ENCODE measurements at places on chromosomes 12 and 14.

- no peaks in the 10 kb centered on the region for H3K4me1 ChIP-seq
- H3K27me3 ChIP-seq, result no peaks in the 10 kb centered on the region
- no peak overlapping the region for H3K4me3 ChIP-seq
Measured at GRCh38 chr14:62722406-62722805, 322.9 kb downstream of the KCNH5 start.

DNA sequence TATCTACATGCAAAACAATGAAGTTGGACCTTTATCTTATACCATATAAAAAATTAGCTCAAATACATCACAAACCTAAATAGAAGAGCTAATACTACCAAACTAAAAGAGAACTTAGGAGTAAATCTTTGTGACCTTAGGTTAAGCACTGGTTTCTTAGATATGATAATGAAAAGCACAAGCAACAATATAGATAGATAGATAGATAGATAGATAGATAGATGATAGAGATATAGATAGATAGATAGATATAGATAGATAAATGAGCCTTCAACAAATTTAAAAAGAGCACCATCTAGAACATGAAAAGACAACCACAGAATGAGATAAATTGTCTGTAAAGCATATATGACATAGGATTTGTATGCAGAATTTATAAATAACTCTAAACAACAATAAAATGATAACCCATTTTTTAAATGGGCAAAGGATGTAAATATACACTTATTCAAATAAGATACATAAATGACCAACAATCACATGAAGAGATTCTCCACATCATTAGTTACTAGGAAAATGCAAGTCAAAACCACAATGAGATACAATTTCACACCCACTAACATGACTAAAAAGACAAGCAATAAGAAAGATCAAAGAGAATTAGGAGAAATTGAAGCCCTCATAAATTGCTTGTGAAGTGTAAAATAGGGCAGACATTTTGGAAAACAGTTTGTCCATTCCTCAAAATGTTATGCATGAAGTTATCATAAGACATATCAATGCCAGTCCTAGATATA, 293.7 kb downstream of the BTG1 start:
- H3K4me3 ChIP-seq, result no peak overlapping the region
- H3K36me3 ChIP-seq, result peaks cover 2% of the 10 kb centered on the region
- H3K27me3 ChIP-seq, result no peaks in the 10 kb centered on the region
- no peak overlapping the region for H3K27ac ChIP-seq
- peaks cover 24% of the 10 kb centered on the region for H3K4me1 ChIP-seq

DNA sequence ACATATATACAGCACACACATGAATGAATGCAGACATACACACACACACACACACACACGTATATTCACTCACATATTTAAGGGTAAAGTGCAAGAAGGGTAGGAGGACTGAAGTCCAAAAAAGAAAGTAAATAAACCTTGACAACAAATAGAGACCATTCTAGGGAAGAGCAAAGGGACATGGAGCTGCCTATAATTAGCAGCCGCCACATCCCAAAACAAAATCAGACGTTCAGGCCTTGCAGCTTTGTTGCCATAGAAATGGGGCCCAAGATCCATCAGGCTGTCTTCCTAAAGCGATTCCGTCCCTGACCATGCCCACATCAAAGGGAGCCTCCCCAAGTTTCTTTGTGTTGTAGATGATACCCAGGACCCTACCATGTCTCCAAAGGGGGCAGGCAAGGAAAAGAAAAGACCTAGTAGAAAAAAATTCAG, 703.5 kb upstream of the TBX3 start:
- DNase-seq, result no peak
- H3K4me3 ChIP-seq, result no peak overlapping the region
- no peaks in the 10 kb centered on the region for H3K4me1 ChIP-seq
- H3K27ac ChIP-seq, result no peak overlapping the region
- H3K36me3 ChIP-seq, result no peaks in the 10 kb centered on the region
- H3K27me3 ChIP-seq, result no peaks in the 10 kb centered on the region

- no peak for DNase-seq
- no peak overlapping the region for H3K27ac ChIP-seq
- no peaks in the 10 kb centered on the region for H3K4me1 ChIP-seq
- no peaks in the 10 kb centered on the region for H3K36me3 ChIP-seq
- H3K27me3 ChIP-seq, result no peaks in the 10 kb centered on the region
Measured at GRCh38 chr14:23430723-23431085, 4.8 kb downstream of the MYH7 start.

DNA sequence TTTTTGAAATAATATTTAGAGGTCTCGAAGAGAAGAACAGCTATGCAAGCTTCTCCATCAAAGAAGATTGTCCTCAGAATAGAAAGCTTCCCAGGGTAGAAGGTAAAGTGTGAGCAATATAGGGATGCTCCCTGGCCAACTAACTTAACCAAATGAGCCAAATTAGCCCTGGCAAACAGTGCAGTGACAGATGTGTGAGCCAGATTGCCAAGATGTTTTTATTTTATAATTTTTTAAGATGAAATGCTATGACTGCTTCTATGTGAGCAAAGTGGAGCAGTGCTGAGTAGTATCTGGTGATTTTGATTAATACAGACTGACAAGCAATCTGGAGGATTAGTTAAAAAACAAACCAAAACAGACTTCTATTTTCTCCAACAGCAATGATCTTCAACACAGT, 202.1 kb downstream of the NOVA1 start:
- H3K27ac ChIP-seq, result no peak overlapping the region
- no peak overlapping the region for H3K4me3 ChIP-seq
- H3K27me3 ChIP-seq, result no peaks in the 10 kb centered on the region
- no peaks in the 10 kb centered on the region for H3K36me3 ChIP-seq

GRCh38 chr12:78155546-78155945, 324.9 kb downstream of the NAV3 start:
- no peak overlapping the region for H3K27ac ChIP-seq
- no peaks in the 10 kb centered on the region for H3K4me1 ChIP-seq
- no peak overlapping the region for H3K4me3 ChIP-seq
- H3K27me3 ChIP-seq, result no peaks in the 10 kb centered on the region
- no peaks in the 10 kb centered on the region for H3K36me3 ChIP-seq

DNA sequence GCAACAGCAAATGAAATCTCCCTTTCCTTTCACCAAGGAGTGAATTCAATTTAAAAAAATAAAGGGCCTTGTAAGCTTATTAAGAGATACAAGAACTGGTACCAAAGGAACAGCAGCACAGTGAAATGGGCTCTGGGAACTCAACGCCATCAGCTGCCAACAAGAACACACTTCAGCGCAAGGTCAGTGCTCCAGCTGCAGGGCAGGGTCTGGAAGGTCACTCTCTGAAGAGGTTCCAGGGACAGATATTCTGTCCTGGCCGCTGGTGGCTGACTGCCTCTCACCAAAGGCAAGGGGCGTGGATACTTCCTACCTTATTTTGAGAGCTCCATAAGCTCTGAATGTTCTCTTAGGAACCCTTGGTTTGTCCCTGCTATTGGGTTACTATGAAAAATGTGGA, 186.6 kb downstream of the CALM1 start:
- no peak for DNase-seq
- no peaks in the 10 kb centered on the region for H3K4me1 ChIP-seq
- no peaks in the 10 kb centered on the region for H3K36me3 ChIP-seq
- no peaks in the 10 kb centered on the region for H3K27me3 ChIP-seq

DNA sequence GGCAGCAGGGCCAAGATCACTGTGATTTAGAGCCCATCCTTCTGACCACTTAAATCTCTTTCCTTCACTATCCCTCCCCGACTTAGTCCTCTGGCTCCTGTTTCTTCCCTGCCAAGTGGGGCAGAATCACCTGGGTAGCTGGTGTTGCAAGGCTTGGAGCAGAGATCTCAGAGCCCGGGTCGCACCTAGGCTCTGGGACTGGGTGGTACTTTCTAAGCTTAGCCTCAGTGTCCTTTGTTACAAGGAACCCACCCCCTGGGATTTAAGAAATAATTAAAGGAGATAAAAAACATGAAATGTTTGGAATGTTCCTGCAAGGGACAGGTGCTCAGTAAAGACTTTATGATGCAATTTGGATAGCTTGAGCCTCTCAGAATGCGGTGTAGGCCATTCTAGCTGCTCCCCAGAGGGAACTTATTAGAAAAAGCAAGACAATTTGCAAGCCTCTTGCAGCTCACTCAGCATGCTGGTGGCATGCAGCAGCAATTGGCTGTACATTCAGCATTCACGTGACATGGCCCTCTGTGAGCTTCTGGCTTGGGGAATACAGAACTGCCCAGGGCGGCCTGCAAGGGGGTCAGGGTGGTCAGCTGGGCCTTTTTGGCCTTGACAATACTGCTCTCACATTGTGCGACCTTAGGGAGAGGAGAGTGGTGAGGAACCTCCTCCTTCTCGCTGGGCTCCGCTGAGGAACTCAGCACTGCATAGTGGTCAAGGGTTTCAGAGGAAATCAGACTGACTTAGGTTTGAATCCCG, 16.8 kb downstream of the C14orf132 start:
- no peak overlapping the region for H3K27ac ChIP-seq
- no peak for DNase-seq
- no peak overlapping the region for H3K4me3 ChIP-seq
- no peaks in the 10 kb centered on the region for H3K36me3 ChIP-seq
- peaks cover 27% of the 10 kb centered on the region for H3K27me3 ChIP-seq
- H3K4me1 ChIP-seq, result no peaks in the 10 kb centered on the region

DNA sequence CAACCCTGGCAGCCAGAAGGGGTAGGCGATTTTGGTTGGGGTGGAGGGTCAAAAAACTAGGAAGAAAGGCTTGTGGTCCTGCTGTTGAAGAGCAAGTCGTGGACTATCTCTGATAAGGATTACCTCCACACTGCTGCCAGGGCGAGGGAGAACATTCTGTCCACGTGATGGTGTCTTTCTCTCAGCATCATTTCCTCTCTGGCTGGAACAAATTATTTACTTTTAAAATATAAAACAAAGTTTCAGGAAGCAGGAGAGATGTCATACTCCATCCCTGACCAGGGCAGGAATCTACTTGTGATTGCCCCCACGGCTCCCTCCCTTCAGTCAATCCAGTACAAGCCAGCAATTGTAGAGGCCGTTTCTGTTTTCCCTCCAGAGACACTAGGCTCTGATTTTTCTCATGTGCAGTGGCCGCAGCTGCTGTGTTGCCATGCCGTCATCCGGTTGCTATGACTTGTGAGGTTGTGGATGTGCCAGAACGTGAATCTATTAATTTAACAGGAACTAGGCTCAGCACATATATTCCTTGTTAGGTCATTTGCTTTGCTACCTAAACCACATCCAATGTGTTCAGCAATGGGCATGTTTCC, 61.5 kb upstream of the PTGR2 start:
- peaks cover 3% of the 10 kb centered on the region for H3K36me3 ChIP-seq
- no peak overlapping the region for H3K4me3 ChIP-seq
- DNase-seq, result no peak
- no peaks in the 10 kb centered on the region for H3K27me3 ChIP-seq

DNA sequence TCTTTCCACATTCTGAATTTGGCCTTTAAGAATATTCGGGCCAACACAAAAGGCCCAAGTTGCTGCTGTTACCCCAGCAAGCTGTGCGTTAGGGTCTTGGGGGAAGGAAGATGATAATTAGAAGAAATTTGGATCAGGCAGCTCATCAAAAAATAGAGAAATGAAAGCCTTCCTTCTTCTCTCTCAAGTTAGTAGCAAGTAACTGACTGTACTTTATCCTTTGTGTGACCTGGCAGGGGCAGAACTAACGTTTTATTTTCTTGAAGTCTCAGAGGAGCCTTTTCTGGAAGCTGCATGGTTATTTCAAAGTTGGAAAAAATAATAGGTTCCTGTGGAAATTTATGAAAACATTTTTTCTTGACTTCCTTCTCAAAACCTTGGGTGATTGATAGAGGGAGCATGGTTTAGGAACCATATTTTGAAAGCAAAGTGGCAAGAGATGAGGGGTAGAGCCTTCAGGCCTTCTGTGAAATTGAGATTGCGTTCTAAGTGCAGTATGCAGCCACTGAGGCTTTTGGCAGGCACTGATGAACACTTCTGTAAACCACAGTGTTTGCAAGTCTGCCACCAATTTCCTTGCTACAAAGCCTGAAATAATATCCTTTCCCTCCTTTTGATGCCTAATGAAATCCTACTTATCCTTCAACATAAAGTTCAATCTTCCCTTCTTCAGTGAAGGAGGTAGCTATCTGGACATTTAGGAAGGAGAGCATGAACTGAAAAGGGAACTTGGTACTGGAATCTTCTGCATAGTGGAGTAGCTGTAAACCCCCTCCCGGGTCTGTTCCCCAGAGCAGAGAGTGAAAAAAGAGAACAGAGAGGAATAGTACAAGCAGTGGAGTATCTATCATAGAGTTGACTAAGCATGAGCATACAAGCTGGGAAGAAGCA, 123.2 kb downstream of the FGD4 start:
- H3K4me1 ChIP-seq, result peaks cover 11% of the 10 kb centered on the region
- DNase-seq, result no peak
- no peak overlapping the region for H3K4me3 ChIP-seq

DNA sequence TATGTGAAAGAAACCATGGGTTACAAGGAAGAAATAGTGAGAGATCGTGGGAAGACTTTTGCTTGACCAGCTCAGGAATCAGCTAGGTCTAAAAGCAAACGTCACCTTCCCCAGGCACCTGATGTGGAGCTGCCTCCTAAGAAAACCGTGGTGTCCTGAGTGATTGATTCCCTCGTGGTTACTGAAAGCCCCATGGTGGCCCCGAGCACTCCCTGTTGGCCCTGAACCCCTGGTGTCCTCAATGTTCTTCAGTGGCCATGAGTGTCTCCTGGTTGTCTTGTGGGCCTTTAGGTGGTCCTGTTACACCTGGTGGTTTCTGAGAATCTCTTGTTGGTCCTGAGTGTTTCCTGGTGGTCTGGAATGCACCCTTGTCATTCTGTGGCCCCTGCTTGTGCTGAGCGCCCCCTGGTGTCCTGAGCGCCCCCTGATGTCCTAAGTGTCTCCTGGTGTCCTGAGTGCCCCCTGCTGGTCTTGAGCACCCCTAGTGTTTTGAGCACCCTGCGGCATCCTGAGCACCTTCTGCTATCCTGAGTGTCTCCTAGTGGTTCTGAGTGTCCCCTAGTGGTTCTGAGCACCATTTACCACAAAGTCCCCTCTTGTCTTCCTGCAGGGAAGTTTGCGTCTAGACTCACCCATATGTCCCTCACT, 518.7 kb downstream of the TMEM121 start:
- no peak overlapping the region for H3K4me3 ChIP-seq
- H3K27ac ChIP-seq, result no peak overlapping the region
- peak; percentile 84 for DNase-seq
- H3K36me3 ChIP-seq, result no peaks in the 10 kb centered on the region

DNA sequence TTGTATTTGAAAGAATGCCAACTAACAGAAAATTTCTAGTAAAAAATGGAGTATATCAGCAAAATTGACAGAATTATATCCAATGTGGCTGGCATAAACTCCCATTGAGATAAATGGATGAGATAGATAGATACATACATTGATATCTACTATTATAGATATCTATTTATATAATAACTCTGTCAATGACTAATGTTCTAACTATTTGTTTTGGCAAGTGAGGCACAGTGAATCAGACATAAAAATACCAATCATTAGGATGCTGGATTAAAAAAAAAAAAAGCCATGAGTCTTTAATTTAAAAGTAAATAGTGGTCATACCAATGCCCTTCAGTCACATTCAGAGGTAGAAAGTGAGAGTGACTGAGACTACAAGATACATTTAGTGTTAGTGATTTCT, 33.7 kb upstream of the GLIPR1 start:
- H3K27me3 ChIP-seq, result peaks cover 10% of the 10 kb centered on the region
- no peaks in the 10 kb centered on the region for H3K4me1 ChIP-seq
- no peak overlapping the region for H3K4me3 ChIP-seq

GRCh38 chr14:69460093-69460701, 24.3 kb upstream of the PLEKHD1 start:
- H3K4me3 ChIP-seq, result no peak overlapping the region
- H3K36me3 ChIP-seq, result peaks cover 4% of the 10 kb centered on the region
- DNase-seq, result peak; percentile 53
- H3K4me1 ChIP-seq, result peaks cover 1% of the 10 kb centered on the region
